ENCODE measurements at places on chromosomes 16 and 17. TPM values are rescaled to one million over a fixed set of nuclear protein-coding genes. Genes with fewer than 3 reads are reported as not detected.

GRCh38 chr16:72120026-72120425, 26.4 kb downstream of the DHX38 start:
- H3K27ac ChIP-seq, result no peak overlapping the region
- no peaks in the 10 kb centered on the region for H3K27me3 ChIP-seq
- H3K36me3 ChIP-seq, result no peaks in the 10 kb centered on the region
- no peak for DNase-seq
- H3K4me3 ChIP-seq, result no peak overlapping the region

DNA sequence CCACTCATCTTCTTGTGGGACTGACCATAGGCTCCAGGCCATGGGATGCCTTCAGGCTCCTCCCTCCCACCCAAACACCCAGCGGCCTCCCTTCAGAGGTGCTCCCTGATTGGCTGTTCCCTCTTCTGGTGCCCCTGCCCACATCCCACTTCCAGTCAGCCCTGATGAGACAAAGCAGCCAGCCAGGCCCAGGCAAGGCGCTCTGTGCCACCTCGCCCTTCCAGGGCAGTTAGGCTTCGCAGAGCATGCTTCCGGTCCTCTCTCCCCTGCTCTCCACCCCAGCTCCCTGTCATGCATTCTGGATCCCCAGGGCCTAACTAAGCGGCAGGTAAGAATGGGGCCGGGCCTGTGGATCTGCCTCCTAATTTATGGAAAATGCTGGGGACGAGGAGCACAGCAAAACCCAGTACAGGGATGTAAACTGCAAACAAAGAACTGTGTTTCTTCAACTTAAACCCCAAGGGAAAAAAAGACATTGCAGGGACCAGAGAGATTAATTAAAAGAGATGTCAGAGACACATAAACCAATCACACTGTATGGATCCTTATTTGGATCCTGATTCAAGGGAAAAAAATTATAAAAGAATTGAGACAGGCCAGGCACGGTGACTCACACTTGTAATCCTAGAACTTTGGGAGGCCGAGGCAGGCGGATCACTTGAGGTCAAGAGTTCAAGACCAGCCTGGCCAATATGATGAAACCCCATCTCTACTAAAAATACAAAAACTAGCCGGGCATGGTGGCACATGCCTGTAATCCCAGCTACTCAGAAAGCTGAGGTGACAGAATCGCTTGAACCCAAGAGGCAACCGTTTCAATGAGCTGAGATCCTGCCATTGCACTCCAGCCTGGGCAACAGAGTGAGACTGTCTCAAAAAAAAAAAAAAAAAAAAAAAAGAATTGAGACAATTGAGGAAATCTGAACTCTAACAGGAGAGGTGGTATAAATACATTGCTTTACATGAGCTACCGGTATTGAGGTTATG, 26.0 kb downstream of the ZDHHC7 start:
- H3K36me3 ChIP-seq, result peaks cover 5% of the 10 kb centered on the region
- H3K27me3 ChIP-seq, result no peaks in the 10 kb centered on the region
- no peaks in the 10 kb centered on the region for H3K4me1 ChIP-seq

DNA sequence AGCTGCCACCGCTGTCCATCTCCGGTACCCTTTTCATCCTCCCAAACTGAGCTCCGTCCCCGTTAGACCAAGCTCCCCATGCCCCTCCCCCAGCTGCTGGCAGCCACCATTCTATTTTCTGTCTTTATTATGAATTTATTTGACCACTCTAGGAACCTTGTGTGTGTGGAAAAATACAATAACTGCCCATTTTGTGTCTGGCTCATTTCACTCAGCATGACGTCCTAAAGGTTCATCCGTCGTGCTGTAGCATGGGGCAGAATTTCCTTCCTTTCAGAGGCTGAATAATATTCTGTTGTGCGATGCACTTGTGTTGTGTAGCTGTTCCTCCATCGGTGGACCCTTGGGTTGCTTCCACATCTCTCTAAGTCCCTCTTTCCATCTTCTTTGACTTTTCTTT, 263.1 kb downstream of the SEC14L1 start:
- H3K36me3 ChIP-seq, result no peaks in the 10 kb centered on the region
- peaks cover 6% of the 10 kb centered on the region for H3K4me1 ChIP-seq
- no peaks in the 10 kb centered on the region for H3K27me3 ChIP-seq

DNA sequence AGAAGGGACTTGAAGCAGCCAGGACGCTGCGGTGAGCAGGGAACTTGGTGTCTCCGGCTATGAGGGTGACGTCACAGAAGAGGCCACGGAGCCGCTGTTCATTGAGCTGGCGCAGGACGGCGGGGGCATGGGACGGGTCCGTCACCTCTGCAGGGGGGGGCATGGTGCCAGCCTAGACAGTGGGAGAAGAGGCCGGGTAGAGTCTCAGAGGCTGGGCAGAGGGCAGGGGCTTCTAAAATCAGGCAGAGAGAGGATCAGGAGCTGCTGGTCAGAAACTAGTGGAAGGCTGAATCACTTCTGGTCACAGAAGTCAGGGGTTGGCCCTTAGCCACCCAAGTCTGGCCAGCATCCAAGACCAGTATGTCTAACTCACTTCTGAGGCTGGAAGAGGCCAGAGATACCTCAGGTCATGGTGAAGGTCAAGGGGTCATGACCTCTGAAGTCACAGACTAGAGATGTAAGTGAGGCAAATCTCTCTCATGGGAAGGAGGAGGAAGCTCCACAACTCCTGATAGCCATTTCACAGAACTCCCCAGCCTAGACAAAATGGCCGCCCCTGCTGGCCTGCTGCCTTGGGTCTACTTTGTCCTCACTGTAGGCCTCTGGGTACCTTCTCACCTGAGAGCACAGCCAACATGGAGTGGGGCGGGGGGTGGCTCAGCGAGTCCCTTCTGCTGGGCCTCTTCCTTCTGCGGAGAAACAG, 12.6 kb downstream of the ZBTB4 start:
- H3K27ac ChIP-seq, result no peak overlapping the region
- H3K27me3 ChIP-seq, result no peaks in the 10 kb centered on the region
- H3K4me1 ChIP-seq, result peaks cover 4% of the 10 kb centered on the region
- H3K4me3 ChIP-seq, result no peak overlapping the region
- no peaks in the 10 kb centered on the region for H3K36me3 ChIP-seq

Gene WNT9B
- 0.62 TPM for total RNA-seq

Gene ALOX12
- total RNA-seq, result 0.66 TPM

Gene PARD6A
- total RNA-seq, result 15.1 TPM

Gene KRT24
- not detected for total RNA-seq

- H3K36me3 ChIP-seq, result no peaks in the 10 kb centered on the region
- no peak overlapping the region for H3K27ac ChIP-seq
- no peaks in the 10 kb centered on the region for H3K27me3 ChIP-seq
- no peak for DNase-seq
- peaks cover 6% of the 10 kb centered on the region for H3K4me1 ChIP-seq
These were observed 48.0 kb downstream of the PIPOX start for GRCh38 chr17:29090750-29091605.

DNA sequence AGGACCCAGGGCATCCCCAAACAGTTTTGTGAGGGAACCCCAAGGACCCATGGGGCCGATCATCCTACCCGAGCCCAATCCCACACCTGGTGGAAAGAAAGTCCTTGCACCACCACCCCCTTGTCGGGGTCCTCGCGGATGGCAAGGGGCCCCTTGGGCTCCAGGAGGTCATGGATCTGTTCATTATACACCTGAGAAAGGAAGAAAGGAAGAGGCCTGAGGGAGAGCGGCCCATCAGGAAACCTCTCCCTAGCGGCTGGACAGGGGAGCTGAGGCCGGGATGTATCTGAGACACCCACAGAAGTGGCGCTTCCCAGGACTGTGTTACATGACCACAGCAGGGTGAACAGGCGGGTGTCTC, 12.8 kb downstream of the KIF18B start:
- H3K4me1 ChIP-seq, result no peaks in the 10 kb centered on the region
- DNase-seq, result no peak
- H3K27ac ChIP-seq, result no peak overlapping the region
- H3K27me3 ChIP-seq, result no peaks in the 10 kb centered on the region
- no peak overlapping the region for H3K4me3 ChIP-seq
- H3K36me3 ChIP-seq, result peaks cover 39% of the 10 kb centered on the region

DNA sequence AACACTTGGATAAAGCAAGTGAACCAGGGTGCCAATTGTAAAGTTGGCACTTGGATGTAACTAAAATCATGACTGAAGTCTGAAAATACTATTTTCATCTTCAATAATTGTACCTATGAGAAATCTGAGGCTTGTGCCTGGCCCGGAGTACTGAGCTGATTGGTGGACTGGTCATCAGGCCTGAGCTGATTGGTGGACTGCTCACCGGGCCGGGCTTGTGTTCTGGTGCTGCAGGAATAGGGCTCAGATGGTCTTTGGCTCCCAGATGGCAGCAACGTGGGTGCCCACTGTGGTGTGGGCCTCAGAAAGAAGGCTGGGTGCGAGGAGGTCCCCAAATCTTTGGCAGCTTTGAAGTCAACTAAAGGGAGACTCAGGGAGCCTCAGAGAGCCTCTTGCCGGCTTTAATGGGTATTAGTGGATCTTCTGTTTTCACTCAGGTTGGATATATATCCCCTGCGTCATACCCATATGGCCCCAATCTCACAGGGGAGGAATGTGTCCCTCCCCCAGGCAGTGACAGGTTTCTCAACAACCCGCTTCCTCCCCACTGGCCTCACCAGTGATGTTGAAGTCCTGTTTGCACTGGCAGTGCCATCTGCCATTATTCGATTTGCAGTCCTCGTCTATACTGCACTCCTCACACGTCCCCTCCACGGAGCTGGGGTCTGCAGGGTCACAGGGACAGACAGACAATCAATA, 4.7 kb downstream of the UMOD start:
- no peaks in the 10 kb centered on the region for H3K36me3 ChIP-seq
- no peaks in the 10 kb centered on the region for H3K27me3 ChIP-seq
- no peak overlapping the region for H3K27ac ChIP-seq
- H3K4me3 ChIP-seq, result no peak overlapping the region
- DNase-seq, result no peak
- H3K4me1 ChIP-seq, result peaks cover 4% of the 10 kb centered on the region

GRCh38 chr16:9365370-9365728, 273.9 kb downstream of the HAPSTR1 start:
- H3K27me3 ChIP-seq, result no peaks in the 10 kb centered on the region
- no peak overlapping the region for H3K4me3 ChIP-seq
- no peak for DNase-seq

GRCh38 chr17:29076722-29077121, 33.8 kb downstream of the PIPOX start:
- H3K27ac ChIP-seq, result peak overlapping the region; percentile 84
- peak; percentile 76 for DNase-seq
- peaks cover 34% of the 10 kb centered on the region for H3K4me1 ChIP-seq
- H3K36me3 ChIP-seq, result no peaks in the 10 kb centered on the region
- no peak overlapping the region for H3K4me3 ChIP-seq

Gene TEN1
- 11.3 TPM for total RNA-seq

- no peak overlapping the region for H3K27ac ChIP-seq
- no peak overlapping the region for H3K4me3 ChIP-seq
- no peak for DNase-seq
- no peaks in the 10 kb centered on the region for H3K36me3 ChIP-seq
- no peaks in the 10 kb centered on the region for H3K27me3 ChIP-seq
These were observed 9.4 kb upstream of the NUFIP2 start for GRCh38 chr17:29303386-29303785.

- 0 out of 2 replicates have a peak overlapping the region, but pooled peaks have one; percentile 25 for H3K4me3 ChIP-seq
- no peak overlapping the region for H3K27ac ChIP-seq
- no peaks in the 10 kb centered on the region for H3K36me3 ChIP-seq
These were observed 16.2 kb downstream of the TBX4 start for GRCh38 chr17:61468263-61468907.

DNA sequence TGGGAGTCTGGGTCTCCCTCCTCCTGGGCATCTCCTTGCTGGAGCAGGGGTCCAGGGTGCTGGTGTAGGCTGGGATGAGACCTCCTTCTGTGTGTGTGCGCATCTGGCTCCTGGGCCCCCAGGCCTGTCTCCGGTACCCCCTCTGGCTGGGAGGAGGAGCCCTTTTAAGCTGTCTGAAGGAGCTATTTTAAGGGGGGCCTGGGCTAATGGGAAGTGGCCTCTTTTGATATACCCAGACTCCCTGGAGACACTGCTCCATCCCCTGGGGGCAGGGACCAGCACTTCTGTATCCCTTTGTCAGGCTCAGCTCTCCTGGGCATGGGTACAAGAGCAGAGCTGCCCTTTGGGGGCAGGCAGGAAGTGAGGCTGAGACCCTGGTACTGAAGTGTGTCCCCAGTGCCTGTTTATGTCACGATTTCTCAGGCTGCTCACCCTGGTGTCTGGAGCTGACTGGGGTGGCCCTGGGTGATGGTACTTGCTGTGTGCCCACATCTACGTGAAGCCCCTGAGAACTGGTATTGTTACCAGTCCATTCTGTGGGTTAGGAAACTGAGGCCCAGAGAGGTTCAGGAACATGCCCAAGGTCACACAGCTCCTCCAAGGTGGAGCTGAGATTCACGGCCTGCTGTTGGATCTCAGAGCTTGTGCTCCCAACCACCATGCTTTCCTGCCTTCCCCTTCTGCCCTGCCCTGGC, 6.5 kb downstream of the ADCY7 start:
- H3K27ac ChIP-seq, result no peak overlapping the region
- no peak for DNase-seq
- no peak overlapping the region for H3K4me3 ChIP-seq

Gene ITGAL
- not detected for total RNA-seq

GRCh38 chr16:89511374-89511773, 3.2 kb downstream of the SPG7 start:
- no peak overlapping the region for H3K4me3 ChIP-seq
- peaks cover 7% of the 10 kb centered on the region for H3K27me3 ChIP-seq
- DNase-seq, result no peak
- peaks cover 41% of the 10 kb centered on the region for H3K36me3 ChIP-seq
- peaks cover 12% of the 10 kb centered on the region for H3K4me1 ChIP-seq
- no peak overlapping the region for H3K27ac ChIP-seq

GRCh38 chr17:40480501-40481003, 20.9 kb downstream of the TNS4 start:
- peaks cover 22% of the 10 kb centered on the region for H3K4me1 ChIP-seq
- no peak overlapping the region for H3K4me3 ChIP-seq
- H3K27me3 ChIP-seq, result no peaks in the 10 kb centered on the region
- DNase-seq, result no peak
- H3K36me3 ChIP-seq, result no peaks in the 10 kb centered on the region

- no peak overlapping the region for H3K4me3 ChIP-seq
- no peak overlapping the region for H3K27ac ChIP-seq
- H3K36me3 ChIP-seq, result no peaks in the 10 kb centered on the region
- no peak for DNase-seq
These were observed 1471.3 kb downstream of the CDH11 start for GRCh38 chr16:63650550-63650949.

GRCh38 chr17:75557075-75557851, 30.3 kb upstream of the MYO15B start:
- H3K36me3 ChIP-seq, result no peaks in the 10 kb centered on the region
- DNase-seq, result no peak
- no peaks in the 10 kb centered on the region for H3K27me3 ChIP-seq
- no peaks in the 10 kb centered on the region for H3K4me1 ChIP-seq
- H3K4me3 ChIP-seq, result no peak overlapping the region

DNA sequence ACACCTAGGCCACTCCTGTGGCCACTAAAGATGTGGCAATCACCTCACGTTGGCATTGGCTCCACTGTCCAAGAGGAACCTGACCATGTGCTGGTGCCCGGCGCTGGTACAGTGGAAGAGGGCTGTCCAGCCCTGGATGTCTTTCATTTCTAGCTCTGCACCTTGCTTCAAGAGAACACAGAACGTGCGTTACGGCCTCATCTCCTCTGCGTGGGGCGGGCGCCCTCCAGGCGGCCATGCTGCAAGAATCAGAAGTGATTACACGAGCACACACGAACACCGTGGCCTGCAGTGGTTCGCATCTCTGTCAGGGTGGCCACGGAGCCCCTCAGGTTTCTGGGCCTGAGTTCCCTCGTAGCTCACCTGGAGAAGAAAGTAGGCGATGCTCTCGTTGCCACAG, 7.5 kb downstream of the ANKS3 start:
- no peak for DNase-seq
- no peaks in the 10 kb centered on the region for H3K27me3 ChIP-seq
- H3K27ac ChIP-seq, result no peak overlapping the region
- H3K4me1 ChIP-seq, result no peaks in the 10 kb centered on the region
